ENCODE measurements at places on chromosomes 11 and 22. TPM values are rescaled to one million over a fixed set of nuclear protein-coding genes. Genes with fewer than 3 reads are reported as not detected.

The BIRC3 gene
- 23.9 TPM for total RNA-seq

The POTEH gene
- not detected for total RNA-seq

The DMC1 gene
- 2.2 TPM for total RNA-seq

The TEF gene
- 9.4 TPM for total RNA-seq

The KRTAP5-10 gene
- not detected for total RNA-seq

The EML3 gene
- 17.8 TPM for total RNA-seq

The RIMBP3B gene
- total RNA-seq, result not detected

The MMP8 gene
- 0.24 TPM for total RNA-seq

The HTR3A gene
- total RNA-seq, result not detected

The ADORA2A gene
- total RNA-seq, result 1.1 TPM

The PAX6 gene
- not detected for total RNA-seq

The MS4A12 gene
- total RNA-seq, result not detected

The SLN gene
- 1.4 TPM for total RNA-seq

The SLC22A8 gene
- total RNA-seq, result not detected

The ST14 gene
- 100.0 TPM for total RNA-seq

The MS4A4A gene
- not detected for total RNA-seq

The LDHAL6A gene
- total RNA-seq, result not detected

The DBX1 gene
- not detected for total RNA-seq

The LRRC74B gene
- not detected for total RNA-seq

The SPECC1L gene
- 20.7 TPM for total RNA-seq

The GSTT2 gene
- not detected for total RNA-seq

The PIWIL4 gene
- total RNA-seq, result 1.2 TPM

The APOL1 gene
- 7.2 TPM for total RNA-seq

The SYT13 gene
- total RNA-seq, result 7.2 TPM

The APOA5 gene
- not detected for total RNA-seq

The PLA2G3 gene
- 0.24 TPM for total RNA-seq

The GAL gene
- total RNA-seq, result 0.96 TPM

The OR51B2 gene
- not detected for total RNA-seq

The JAML gene
- not detected for total RNA-seq

The ABCC8 gene
- not detected for total RNA-seq

The PLA2G6 gene
- total RNA-seq, result 5.1 TPM

The SCGB2A2 gene
- total RNA-seq, result not detected

The MUC5AC gene
- total RNA-seq, result not detected

The PVALB gene
- total RNA-seq, result not detected

The APIP gene
- total RNA-seq, result 14.5 TPM

The OR2AG1 gene
- total RNA-seq, result not detected

The OR8A1 gene
- total RNA-seq, result not detected

The AIP gene
- 89.2 TPM for total RNA-seq

The TSSK2 gene
- not detected for total RNA-seq

The OR5L1 gene
- not detected for total RNA-seq

All from tracheal epithelial cell (primary cell).